ENCODE measurements at places on chromosomes 11 and 22.

- no peak for DNase-seq
Measured at GRCh38 chr22:49540913-49541692, 286.6 kb downstream of the BRD1 start.

GRCh38 chr11:124644426-124645280, 22.0 kb downstream of the TBRG1 start:
- no peak for DNase-seq

DNA sequence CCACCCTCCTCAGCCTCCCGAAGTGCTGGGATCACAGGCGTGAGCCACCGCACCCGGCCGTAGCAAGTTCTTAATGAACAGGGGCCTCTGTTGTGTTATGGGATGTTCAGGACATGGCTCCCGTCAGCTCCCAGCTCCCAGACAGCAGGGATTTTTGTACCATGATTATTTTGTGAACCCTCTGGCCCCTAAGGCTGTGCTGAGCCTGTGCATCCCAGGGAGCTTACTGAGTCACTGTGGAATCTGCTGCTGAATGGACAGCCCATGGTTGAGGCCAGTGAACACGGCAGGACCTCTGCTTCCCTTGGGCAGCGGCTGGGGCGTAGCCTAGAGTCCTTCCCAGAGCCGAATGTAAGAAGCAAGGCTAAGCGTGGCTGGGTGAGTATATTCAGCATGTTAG, 245.2 kb downstream of the NTM start:
- DNase-seq = no peak

DNA sequence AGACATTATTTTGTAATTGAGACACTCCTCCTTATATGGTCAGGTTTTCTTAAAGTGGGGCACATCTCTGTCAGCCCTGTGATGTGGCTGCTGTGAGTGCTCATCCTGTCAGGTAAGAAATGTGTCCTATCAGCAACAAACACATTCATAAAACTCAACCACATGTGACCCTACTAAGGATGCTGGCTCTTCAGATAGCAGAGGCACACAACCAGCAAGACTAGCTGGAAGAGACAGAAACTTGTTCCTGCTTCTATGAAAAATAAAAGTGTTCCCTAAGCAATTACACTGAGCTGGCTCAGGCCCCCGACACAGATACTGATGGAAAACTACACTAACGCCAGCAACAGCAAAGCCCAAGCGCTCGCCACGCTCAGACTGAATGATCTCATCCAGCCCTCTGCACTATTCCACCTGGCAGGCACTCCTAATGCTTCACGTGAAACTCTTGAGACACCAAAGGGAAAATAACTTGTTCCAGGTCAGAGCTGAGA, 49.8 kb upstream of the CYP2D6 start:
- DNase-seq = no peak

Measured in bone marrow (tissue), 2 donors.